ENCODE measurements at places on chromosomes 5 and 9.

GRCh38 chr5:91219803-91220371 is 163.2 kb downstream of the ARRDC3 start:
- DNase-seq = no peak

DNA sequence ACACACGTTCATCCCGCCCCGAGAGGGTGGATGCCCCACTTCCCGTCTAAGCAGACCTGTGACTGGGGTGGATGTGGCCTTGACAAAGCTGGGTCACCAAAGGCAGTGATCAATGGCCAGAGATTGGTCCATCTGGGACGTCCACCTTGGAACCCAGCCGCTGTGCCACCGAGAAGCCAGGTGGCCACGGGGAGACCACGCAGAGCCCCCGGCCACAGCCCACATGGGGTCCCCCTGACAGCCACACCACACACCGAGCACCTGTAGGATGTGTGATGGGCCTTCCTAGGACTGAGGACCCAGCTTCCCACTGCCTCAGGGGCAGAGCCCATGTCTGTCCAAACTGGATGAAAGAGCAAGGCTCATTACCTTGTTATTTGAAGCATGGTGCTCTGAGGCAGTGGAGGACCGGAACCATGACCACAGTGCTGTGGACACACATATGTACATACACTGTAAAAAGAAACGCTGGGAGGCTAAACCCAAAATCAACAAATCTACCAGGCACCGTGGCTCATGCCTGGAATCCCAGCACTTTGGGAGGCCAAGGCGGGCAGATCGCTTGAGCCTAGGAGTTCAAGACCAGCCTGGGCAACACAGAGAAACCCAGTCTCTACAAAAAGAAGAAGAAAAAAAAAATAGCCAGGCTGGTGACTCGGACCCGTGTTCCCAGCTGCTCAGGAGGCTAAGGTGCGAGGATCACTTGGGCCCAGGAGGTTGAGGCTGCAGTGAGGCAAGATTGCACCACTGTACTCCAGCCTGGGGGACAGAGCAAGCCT is 50.1 kb downstream of the MRPL36 start:
- no peak for DNase-seq

DNA sequence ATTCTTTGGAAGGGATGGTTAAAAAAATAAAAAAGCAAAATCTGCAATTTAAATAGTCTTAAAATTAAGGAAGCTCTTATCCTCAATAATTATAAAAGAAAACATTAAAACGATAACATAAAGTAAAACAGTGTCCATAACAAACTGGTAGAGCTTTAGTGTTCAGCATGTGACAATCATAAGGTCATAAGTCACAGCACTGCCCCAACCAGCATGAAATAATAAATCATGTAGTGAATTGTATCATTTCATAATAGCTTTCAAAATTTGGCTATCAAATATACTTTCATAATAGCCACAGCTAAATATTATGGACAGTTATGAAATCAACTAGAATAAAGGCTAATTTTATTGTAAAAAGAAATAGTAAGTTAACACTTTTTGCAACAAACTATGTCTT is 10.0 kb downstream of the NR3C1 start:
- no peak for DNase-seq

DNA sequence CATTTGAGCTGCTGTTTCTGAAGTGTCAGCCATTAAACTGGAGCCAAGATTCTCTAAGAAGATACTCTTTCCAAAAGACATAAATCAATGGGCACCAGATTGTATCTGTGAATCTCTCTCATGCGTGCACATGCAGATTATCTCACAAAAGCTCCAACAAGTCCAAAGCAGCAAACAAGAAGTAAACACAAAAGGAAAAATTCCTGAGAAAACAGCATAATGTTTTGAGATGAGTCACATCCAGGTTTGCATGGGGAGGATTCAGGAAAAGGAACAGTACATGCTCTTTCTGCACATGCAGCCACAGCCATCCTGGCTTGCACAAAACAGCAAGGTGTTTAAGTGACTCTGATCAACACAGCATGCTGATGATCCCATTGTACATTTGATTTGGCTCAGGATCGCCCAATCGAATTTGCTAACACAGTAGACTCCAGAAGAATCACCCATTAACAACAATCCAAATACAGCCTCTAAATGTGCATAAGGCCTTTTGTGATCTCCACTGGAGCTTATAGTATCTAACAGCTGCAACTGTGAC is 143.1 kb downstream of the ELAVL2 start:
- DNase-seq = peak; percentile 32

- no peak for DNase-seq
Measured at GRCh38 chr9:93667006-93667405, 90.6 kb downstream of the PHF2 start.

- no peak for DNase-seq
Measured at GRCh38 chr9:90888941-90889340, 87.3 kb downstream of the SYK start.

DNA sequence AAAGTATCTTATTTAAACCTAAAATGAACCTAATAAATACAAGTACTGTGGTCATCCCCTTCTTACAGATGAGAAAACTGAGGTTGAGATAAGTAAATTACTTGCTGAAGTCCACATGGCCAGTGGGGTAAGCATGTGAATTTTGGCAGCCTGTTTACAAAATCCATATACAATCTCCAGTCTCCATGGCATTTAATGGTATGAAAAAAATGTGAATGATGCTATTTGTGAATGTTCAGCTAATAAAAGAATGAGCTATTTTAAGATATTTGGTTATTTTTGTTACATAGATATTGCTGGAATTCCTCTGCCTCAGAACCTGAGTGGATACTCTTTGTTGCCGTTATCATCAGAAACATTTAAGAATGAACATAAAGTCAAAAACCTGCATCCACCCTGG is 19.3 kb upstream of the GPR150 start:
- DNase-seq = peak; percentile 29

GRCh38 chr9:13351778-13352386 is 72.4 kb upstream of the MPDZ start:
- DNase-seq = peak; percentile 42

GRCh38 chr9:116152941-116153764 is 438 bp upstream of the PAPPA start:
- peak; percentile 73 for DNase-seq

- DNase-seq = no peak
Measured at GRCh38 chr5:154376481-154376880, 69.3 kb upstream of the SAP30L start.

DNA sequence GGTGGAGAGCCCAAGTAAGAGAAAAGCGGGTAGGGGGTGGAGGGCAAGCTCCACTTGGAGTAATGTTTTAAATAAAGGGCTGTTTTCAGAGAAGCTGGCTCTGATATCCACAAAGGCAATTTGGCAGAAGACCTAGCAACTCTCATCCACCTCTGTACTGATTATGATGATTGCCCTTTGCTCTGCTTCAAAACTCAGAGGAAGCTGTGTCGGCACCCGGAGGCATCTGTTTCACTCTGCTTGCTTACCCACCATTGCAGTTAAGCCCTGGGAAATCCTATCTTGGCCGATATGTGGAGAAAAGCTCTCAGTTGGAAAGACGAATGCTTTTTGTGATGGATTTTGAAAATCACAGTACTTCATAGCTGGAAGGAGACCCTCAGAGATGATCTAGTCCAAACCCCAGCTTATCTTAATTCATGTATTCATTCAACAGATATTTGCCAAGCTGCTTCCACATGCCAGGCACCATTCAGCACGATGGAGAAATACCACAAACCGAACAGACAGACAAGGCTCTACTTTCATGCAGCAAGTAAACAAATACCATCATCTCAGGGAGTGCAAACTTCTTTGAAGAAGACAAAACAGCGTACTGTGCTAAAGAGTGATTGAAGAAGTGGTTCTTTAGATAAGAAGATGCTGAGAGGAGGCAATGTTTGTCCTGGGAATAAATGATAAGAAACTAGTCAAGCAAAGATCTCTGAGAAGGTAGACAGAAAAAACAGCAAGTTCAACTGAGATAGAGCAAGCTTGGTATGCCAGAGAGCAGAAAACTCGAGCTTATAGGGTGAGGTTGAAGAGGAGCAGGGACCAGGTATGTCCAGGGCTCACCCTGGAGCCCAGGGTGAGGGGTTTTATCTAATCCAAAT is 140.4 kb upstream of the SPDL1 start:
- no peak for DNase-seq

DNA sequence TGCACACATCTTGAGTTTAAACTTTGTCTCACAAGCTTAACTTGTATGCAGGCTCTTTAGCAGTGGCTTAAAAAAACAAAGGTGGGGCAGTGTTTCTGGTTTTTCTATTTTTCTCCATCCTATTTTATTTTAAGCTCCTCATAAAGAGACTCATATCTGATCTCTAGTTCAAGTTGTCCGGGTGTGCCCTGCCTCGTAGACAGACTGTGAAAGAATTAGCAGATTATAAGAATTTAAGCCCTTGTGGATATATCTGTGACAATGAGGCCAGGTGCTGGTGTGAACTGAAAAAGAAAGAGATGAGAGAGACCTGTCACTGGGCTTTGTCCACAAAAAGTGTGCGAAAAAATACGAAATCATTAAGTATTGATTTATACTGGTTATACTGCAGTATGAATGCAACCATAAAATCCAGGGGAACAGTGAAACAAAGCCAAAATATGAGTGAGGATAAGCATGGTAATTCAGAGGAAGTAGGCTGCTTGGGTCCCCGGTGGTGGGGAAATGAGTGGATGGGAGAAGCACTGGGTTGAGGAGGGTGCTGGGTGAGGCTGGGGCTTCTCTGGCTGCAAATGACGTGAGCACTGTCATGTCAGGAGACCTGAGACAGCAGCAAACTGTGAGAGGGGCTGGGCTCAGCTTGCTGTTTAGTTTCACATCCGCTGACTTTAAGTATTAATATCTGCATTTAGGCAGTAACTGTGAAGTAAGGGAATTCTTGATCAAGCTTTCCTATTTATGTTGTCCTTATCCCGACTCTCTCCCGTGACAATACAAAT is 179.7 kb upstream of the ANKRD55 start:
- DNase-seq = no peak

GRCh38 chr9:68871236-68871635 is 142.7 kb downstream of the PRKACG start:
- DNase-seq = no peak
